Foreskin melanocyte (primary cell): ENCODE measurements at places on chromosomes 13 and 19.

GRCh38 chr19:19742773-19743172, 9.9 kb upstream of the ZNF14 start:
- DNase-seq = no peak

- no peak for DNase-seq
Observed at GRCh38 chr13:99812625-99813024, 158.9 kb downstream of the ZIC5 start.

- no peak for DNase-seq
Observed at GRCh38 chr13:74979703-74980102, 502.3 kb downstream of the TBC1D4 start.

- DNase-seq = peak; percentile 33
Observed at GRCh38 chr19:53868091-53868891, 608 bp downstream of the MYADM start.

GRCh38 chr13:52760077-52760476, 20.5 kb upstream of the CNMD start:
- no peak for DNase-seq

DNA sequence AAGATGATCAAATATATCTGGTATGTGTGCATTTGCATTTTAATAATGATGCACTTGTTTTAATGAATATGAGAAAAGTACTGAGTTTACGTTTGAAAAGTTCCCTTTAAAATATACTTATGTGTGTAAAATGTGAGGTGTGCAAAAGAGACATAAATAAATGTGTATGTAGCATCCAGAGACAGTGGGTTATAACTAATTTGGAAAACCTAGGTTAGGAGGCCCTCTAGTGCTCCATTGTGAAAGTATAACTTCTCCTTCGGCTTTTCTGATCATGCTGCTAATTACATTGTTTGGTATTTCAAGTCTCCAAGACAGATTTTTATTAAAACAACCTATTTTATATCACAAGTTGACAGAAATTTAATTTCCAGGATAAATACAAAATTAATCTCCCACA, 30.1 kb downstream of the SCEL start:
- peak; percentile 30 for DNase-seq

DNA sequence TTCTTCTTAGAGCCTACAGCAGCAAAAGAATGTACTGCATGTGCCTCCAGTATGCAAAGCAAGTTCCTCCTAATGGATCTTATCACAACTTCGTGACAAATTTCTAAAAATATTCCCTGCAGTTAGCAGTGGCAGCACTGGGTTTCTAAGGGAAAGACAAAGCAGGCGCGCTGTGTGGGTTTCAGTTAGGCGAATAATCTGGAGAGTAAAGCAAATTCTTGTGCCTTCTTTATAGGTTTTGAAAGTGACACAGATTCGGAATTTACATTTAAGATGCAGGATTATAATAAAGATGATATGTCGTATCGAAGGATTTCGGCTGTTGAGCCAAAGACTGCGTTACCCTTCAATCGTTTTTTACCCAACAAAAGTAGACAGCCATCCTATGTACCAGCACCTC, 167.9 kb downstream of the LMO7 start:
- no peak for DNase-seq

DNA sequence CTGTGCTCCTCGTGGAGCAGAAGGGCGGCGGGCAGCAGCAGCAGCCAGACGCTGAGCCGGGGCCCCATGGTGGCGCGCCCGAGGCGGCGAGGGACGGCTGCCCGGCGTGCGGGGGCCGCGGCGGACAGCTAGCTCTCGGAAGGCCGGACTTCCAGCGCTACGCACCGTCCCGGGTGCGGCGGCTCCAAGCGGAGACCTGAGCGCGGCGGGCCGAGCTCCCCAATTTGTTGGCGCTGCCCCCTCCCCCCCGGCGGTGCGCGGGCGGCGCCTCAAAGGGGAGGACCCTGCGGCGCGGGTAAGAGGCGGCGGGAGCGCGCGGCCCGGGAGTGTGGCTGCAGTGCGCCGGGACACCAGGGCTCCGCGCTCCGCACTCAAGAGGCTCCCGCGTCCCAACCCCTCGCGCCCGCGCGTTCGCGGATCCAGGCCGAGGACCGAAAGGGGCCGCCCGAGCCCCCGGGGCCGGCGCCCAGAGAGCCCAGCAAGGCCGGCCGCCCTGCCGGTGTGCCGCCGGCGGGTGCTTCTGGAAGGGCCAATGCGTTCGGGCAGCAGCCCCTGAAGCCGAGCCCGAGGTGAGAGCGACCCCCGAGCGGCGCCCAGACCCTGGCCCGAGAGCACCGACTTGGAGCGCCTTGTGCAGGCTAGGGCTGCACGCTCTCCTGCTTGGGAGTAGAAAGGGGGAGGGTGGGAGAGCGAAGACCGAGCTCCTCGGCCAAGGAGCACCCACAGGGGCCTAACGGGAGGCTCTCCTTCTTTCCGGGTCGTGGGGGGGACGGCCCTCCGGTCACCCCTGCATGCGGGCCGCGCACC, at the start of the genes COL4A1 and COL4A2:
Gene COL4A1 (minus strand): TSS at position 198 of the 807 bp plus-strand sequence. CDS start 130 bp downstream, at position 68.
Gene COL4A2 (plus strand): TSS at position 325 of the 807 bp plus-strand sequence. CDS start 620 bp downstream, outside the sequence.
- DNase-seq = no peak

- DNase-seq = no peak
Observed at GRCh38 chr19:854549-854948, 2.4 kb downstream of the ELANE start.

GRCh38 chr19:11203194-11204075, 6.1 kb upstream of the KANK2 start:
- peak; percentile 92 for DNase-seq

DNA sequence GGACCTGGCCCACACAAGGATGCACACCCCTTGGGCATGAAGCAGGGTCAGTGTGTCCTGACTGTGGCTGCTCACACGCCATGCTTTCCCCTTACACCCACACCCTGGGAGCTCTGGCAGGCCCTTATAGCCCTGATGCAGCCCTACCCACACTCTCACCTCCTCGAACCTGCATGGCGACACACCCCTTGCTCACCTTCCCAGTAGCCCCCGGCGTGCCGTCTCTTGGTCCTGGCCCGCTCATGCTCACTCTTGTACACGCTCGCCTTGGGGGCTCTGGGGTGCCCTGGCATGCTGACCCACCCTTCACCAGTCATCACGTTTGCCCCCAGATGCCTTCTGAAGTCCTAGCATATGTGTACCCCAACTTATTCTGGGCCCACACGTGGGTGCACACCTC, 56.1 kb downstream of the MAP4K1 start:
- no peak for DNase-seq
